ENCODE measurements at places on chromosomes 7 and 10.

- no peak for DNase-seq
Measured at GRCh38 chr10:48750019-48750418, 65.3 kb downstream of the WDFY4 start.

GRCh38 chr7:6589151-6589828 lies 531 bp upstream of the INTS15 start:
- no peak for DNase-seq

DNA sequence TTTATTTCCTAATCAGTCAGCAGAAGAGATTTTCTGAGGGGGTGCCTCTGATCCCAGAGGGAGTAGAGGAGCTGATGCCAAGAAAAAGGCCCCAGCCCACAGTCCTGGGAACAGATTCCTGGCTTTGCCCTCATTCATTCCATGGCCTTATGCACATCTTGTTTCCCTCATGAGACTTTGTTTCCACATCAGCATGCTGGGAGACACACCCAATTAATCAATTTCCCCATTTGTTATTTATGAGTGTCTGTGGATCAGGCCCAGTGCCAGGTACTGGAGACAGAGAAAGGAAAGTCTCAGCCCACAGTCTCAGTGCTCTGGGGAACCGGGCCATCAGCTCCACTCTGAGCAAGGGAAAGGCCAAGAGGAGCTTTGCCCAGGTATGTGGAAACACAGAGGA lies 496.2 kb upstream of the ZMIZ1 start:
- DNase-seq, result no peak

DNA sequence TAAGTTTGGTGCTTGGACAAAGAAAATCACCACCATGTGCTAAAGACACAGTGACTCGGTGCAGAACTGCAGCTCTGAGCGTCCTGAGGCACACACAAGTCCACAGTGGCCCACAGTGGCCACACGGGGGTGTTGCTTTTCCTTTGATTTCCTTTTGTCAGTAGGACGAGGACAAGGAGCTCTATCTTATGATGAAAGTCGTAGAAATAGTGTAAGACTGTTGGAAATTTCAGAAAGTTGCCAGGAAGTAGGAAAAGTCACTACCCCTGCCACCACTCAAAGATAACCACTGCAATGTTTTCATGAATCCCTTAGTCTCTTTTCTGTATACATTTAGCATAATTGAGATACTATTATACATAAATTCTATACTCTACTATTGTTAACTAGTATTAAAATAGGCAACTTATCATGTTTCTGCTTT lies 146.0 kb downstream of the TNS3 start:
- no peak for DNase-seq

DNA sequence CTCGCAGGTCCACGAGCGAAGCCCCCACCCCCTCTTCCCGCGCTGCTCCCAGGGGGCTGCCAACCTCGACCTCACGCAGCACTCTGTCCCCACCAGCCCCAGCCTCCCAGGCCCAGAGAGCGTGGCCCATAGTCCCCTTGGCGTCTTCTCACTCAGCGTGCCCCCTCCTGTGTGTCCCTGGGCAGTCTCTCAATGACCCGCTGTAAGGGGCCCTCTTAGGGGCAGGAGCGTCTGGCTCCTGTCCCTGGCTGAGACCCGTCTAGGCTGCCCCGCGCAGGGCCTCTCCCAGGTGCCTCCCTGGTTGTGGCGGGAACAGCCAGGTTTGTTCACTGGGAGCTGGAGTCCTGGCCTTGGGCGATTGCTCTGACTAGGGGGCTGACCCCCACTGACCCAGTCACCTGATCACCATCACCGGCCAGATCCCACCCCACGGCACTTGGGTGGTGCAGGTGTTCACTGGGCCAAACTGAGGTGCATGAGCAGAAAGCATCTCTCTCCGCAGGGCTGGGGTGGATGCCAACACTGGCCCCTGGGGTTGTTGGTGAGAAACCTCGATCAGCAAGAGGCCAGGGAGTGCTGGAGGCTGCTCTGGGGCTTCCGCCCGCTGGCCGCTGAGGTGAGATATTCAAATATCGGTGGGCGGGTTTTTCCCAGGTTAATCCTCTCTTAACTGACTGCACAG lies 12.6 kb upstream of the WDFY4 start:
- no peak for DNase-seq
